ENCODE measurements at places on chromosomes 6 and 20. TPM values are rescaled to one million over a fixed set of nuclear protein-coding genes. Genes with fewer than 3 reads are reported as not detected.

DNA sequence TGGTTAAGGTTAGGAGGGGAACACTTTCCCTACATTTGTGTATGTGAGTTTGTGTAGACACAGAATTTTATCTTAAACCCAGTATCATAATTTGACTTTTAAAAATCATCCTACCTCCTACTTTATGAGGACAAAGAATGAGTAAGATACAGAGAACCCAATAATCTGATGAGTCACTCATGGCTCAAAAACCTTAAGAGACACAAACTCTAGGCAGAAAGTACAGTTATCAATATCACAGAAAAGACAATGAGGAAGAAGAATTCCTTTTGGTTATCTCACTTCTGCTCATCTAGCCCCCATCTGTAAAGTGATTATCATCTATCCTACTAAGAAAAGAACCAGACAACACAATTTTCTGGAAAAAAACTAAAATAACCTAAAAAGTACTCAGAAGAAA lies 87.7 kb downstream of the EPB41L2 start:
- DNase-seq: no peak

DNA sequence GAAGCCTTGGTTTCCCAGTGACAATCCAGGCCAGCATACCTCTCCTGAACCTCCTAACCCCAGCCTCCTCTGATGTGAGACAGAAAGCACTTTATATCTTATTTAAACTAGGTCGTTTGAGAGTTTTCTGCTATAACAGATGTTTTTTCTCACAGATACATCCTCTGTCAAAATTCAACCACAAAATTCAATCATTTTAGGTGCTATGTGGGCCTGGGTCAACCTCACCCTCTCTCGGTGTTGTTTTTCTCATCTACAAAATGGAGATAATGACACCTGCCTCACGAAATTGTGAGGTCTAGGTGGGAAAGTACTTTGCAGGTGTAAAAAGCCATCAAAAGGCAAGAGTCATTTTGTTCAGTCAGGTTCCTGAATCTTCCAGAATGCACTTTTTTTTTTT lies 46.2 kb upstream of the NFATC2 start:
- no peak for DNase-seq

- no peak for DNase-seq
Measured at GRCh38 chr6:133468591-133468990, 227.4 kb downstream of the EYA4 start.

Gene NOL4L
- 20.6 TPM for total RNA-seq

GRCh38 chr6:41645007-41645618 lies 6.8 kb downstream of the MDFI start:
- DNase-seq: no peak

GRCh38 chr6:11381801-11382513 lies 149.5 kb upstream of the NEDD9 start:
- DNase-seq: peak; percentile 20

Gene PRL
- 0.18 TPM for total RNA-seq

GRCh38 chr20:58054082-58054779 lies 174.2 kb downstream of the ANKRD60 start:
- no peak for DNase-seq

GRCh38 chr20:36862857-36863668 lies 12.9 kb upstream of the TLDC2 start:
- no peak for DNase-seq
